ENCODE measurements at places on chromosomes 1 and 21.

DNA sequence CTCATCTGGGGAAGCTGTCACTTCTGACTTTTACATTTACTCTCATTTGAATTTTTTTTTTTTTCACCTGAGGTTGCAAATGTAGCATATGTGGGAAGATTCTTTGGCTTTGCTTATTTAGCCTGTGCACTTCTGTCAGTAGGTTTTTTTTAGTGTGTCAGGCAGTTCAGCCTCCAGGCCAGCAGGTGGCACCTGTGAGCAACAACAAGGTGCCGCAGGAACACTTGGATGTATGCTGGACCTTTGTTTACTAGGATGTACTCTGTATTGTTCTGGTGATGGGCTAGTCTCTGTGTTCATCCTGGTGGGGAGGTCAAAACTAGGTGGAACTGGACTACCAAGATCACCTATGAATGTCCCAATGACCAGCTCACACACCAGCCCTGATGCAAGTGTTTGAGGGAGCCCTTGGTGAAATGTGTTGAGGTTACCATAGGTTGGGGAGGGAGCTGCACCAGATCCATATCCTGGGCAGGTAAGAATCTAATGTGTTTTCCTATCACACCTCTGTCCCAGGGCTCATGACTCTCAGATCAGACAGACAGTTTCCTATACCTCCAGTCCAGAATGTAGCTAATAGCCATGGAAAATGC, 618.2 kb downstream of the BRINP3 start:
- DNase-seq = no peak

DNA sequence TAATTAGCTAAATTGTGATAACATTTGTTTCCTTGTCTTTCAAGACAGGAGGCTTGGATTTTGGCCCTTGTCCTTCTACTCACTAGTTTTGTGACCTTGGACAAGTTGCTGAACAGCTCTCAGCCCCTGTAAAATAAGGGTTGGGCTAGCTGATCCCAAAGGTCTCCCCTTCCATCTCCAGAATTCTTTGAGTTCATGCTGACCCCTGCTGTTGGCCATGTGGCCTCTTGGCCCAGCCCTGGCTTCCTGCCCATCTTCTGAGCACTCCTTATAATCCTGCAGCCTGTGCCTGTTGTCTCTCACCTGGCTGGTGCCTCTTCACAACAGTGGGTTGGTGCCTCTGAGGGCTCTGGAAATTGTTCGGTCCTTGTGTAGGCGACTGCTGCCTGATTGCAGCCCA, 10.1 kb downstream of the PTGFRN start:
- no peak for DNase-seq

DNA sequence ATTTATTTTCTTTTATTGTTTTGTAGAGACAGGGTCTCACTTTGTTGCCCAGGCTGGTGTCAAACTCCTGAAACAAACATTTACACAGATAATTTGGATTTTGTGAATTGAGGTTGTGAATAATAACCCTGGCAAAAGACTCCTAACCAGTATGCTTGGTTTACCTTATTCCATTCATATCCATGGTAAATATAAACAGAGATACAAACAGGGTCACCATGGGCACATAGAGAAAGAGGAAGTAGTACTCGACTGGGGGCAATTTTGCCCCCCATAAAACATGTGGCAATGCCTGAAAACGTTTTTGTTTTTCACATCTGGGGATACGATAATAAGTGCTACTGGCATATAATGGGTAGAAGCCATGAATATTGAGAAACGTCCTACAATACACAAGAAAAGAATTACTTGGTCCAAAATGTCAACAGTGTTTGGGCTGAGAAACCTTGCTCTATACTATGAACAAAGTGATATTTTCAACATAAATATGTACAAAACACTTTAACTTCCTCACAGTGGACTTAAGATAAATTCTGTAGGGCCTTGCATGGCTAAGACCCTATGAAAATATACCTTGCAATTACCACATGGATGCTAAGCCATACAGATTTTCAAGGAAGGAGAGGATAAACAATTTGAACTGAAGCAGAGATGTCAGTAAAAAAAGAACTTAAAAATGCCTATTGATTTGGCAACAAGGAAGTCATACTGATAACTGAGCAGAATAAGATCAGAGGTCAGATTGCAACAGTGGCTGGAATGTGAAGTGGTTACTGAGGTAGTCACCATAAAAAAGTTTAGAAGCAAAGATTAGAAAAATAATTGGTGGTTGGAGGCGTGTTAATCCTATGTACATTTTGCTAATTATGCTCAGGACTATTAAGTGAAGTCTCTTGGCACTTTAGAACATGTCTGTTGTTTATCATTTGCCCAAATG, 27.4 kb upstream of the ASPM start:
- DNase-seq = no peak

- no peak for DNase-seq
These were observed 161.8 kb upstream of the CSF3R start for GRCh38 chr1:36644556-36644955.

GRCh38 chr21:29265690-29266479, 32.8 kb upstream of the BACH1 start:
- DNase-seq = no peak

- no peak for DNase-seq
These were observed 378.9 kb downstream of the TTLL7 start for GRCh38 chr1:83620016-83620415.

DNA sequence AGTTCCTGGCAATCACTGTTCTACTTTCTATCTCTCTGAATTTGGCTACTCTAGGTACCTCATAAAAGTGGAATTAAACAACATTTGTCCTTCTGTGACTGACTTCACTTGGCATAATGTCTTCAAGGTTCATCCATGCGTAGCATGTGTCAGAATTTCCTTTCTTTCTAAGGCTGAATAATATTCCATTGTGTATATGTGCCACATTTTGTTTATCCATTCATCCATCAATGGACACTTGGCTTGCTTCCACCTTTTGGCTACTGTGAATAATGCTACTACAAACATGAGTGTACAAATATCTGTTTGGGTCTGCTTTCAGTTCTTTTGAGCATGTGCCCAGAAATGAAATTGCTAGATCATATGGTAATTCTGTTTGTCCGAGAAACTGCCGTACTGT, 14.7 kb downstream of the CACHD1 start:
- no peak for DNase-seq

GRCh38 chr1:26530895-26531598, 1.5 kb downstream of the RPS6KA1 start:
- DNase-seq = no peak

GRCh38 chr1:83064589-83065242, 934.2 kb downstream of the TTLL7 start:
- DNase-seq = no peak

DNA sequence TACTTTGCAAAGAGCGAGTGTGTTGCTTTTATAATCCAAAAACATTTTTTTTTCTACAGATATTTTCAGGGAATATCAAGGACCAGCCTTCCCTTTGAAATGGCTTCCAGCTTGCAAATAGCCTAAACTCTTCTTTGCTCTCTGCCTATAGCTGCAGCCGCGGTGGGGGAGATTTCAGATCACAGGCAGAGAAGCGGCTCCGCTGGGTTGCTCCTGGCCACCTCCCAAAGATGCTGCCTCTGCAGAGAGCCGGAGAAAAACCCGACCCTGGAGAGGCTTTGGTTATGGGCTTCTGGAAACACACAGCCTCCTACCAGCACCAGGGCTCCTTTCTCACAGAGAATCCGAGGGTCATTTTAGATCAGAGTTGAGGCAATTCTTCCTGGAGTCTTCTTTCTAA, 18.6 kb upstream of the PAX7 start:
- DNase-seq = no peak

GRCh38 chr1:119799599-119800177, 11.6 kb downstream of the REG4 start:
- DNase-seq = no peak

DNA sequence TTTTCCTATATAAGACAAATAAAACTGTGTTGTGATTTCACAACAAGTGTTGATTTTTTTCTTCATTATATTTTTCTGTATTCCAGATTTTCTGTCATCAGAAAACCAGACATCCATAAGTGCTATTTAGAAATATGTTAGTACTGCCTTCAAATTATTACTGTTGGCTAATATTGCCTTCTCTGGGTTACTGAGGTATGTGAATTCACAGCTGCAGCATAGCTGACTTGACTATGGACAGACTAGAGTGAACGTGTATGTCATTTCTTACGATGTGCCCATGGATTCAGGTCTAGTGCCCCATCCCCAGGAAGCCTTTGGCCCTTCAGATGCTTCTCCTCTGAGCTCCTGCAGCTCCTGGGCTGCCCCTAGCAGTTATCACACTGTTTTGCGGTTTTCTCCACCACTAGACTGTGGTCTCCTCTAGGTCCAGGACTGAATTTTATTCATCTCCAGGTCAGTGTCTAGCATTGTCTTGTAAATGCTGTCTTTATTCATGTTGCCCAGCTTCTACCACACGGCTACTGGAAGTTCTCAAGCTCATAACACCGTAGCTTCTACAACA, 118.5 kb downstream of the FGGY start:
- no peak for DNase-seq

DNA sequence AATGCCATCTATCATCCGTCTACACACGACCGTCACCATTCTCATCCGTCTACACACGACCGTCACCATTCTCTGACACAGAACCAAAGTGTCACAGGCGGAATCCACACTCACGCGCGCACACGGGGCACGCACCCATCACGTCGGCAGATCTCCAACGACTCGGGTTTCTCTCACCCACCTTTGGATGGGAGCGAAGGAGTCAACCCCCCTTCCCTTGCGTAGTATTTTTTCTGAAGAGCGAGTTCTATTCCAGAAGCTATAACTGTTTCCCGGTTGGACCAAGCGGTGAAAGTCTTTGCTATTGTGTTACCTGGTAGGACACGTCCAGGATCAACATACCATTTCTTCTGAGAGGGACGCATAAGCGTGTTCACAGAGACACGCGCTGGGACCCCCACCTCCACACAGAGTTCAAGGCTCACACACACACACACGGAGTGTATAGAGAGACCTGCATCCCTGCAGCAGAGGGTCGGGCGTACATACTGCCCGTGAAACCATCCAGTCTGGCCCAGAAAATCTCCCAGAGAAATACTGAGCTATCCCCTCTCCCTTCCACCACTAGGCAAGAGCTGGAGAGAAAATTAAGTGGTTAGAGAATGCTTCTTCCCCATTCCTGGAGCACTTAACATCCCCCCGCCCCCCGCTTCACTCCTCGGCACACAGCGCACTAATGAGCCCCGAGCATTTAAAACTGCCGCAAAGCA, 741 bp downstream of the DUSP10 start:
- DNase-seq = no peak

- DNase-seq = no peak
These were observed 355.2 kb downstream of the NTNG1 start for GRCh38 chr1:107496002-107496401.

DNA sequence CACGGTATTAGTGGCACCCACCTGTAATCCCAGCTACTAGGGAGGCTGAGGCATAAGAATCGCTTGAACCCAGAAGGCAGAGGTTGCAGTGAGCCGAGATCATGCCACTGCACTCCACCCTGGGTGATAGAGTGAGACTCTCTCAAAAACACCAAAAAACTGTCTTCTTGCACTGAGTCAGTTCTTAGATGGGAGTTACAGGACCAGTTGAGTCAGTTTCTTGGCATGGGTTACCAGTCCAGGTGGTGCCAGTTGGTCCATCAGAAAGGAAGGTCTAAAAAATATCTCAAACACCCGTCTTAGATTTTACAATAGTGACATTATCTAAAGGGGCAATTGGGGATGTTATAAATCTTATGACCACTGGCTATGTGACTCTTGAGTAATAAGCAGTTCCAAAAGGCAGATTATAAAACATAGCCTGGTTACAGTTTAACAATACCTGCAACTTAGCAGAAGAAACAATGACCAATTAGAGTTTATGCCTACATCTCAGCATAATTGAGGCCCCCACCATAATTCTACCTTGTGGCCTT, 206.9 kb upstream of the FGGY start:
- no peak for DNase-seq
